ENCODE measurements at places on chromosomes 3 and 15. TPM values are rescaled to one million over a fixed set of nuclear protein-coding genes. Genes with fewer than 3 reads are reported as not detected.

Gene ZBTB47
- total RNA-seq = 1.1 TPM

Gene ANKRD63
- total RNA-seq = not detected

Gene PLSCR4
- total RNA-seq = 0.78 TPM

Gene GPD1L
- total RNA-seq = 24.1 TPM

Gene C2CD4B
- total RNA-seq = 1.6 TPM

- peaks cover 9% of the 10 kb centered on the region for H3K4me1 ChIP-seq
- H3K36me3 ChIP-seq = peaks cover 11% of the 10 kb centered on the region
- H3K27me3 ChIP-seq = peaks cover 47% of the 10 kb centered on the region
- DNase-seq = no peak
- no peak overlapping the region for H3K27ac ChIP-seq
These were observed 4.0 kb downstream of the CCDC33 start for GRCh38 chr15:74240002-74240568.

DNA sequence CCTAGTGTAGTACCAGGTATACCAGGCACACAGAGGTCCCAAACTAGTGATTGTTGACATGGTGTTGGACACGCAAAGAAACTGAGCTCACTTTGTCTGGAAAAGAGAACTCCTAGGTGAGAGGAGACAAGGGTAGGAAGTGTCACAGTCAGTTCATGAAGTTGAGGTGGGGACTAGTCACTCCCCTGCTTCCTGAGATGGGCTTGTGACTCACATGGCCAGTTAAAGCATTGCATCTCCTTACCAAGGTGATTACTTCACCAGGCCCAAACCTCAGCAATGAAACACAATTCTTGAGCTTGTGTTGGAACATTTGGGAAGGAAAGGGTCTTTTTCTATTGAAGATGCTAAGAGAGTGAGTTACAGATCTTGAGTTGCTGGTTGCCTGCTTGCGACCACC, 49.2 kb upstream of the RAD18 start:
- no peaks in the 10 kb centered on the region for H3K27me3 ChIP-seq
- no peak for DNase-seq
- peaks cover 6% of the 10 kb centered on the region for H3K4me1 ChIP-seq
- no peak overlapping the region for H3K27ac ChIP-seq
- H3K36me3 ChIP-seq = no peaks in the 10 kb centered on the region
- H3K4me3 ChIP-seq = no peak overlapping the region

- H3K27me3 ChIP-seq = no peaks in the 10 kb centered on the region
- peaks cover 4% of the 10 kb centered on the region for H3K4me1 ChIP-seq
- H3K36me3 ChIP-seq = no peaks in the 10 kb centered on the region
- no peak for DNase-seq
- H3K4me3 ChIP-seq = no peak overlapping the region
These were observed 148.7 kb downstream of the ALCAM start for GRCh38 chr3:105515372-105515771.

GRCh38 chr3:132183811-132184210, 133.4 kb upstream of the ACP3 start:
- peaks cover 7% of the 10 kb centered on the region for H3K4me1 ChIP-seq
- H3K4me3 ChIP-seq = no peak overlapping the region
- H3K36me3 ChIP-seq = no peaks in the 10 kb centered on the region
- no peak for DNase-seq
- no peak overlapping the region for H3K27ac ChIP-seq
- H3K27me3 ChIP-seq = peaks cover 53% of the 10 kb centered on the region

DNA sequence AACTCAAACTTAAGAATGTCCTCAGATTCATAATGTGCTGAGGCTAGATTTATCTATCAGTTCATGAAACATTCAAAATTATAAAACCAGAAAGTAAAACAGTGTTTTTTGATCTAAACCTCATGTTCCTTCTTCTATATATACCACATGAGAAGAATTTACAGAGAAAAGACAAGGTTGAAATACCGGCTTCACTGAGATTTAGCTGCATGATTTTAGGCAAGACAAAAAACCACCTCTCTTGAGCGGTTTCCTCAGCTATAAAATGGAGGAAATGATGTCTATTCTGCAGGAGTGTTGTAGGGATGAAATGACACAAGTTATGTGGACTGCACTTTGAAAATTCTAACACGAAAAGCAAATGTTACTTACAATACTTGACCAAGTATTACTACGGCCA, 80.6 kb upstream of the FOXB1 start:
- DNase-seq = no peak
- peaks cover 26% of the 10 kb centered on the region for H3K27me3 ChIP-seq
- H3K36me3 ChIP-seq = no peaks in the 10 kb centered on the region
- H3K27ac ChIP-seq = no peak overlapping the region

GRCh38 chr3:141796889-141797781, 33.9 kb downstream of the GRK7 start:
- H3K4me1 ChIP-seq = peaks cover 39% of the 10 kb centered on the region
- H3K27me3 ChIP-seq = no peaks in the 10 kb centered on the region
- H3K36me3 ChIP-seq = no peaks in the 10 kb centered on the region
- DNase-seq = no peak

GRCh38 chr15:63403254-63403945, 21.8 kb upstream of the CA12 start:
- no peak overlapping the region for H3K4me3 ChIP-seq
- H3K4me1 ChIP-seq = peaks cover 6% of the 10 kb centered on the region
- no peak for DNase-seq
- H3K36me3 ChIP-seq = peaks cover 2% of the 10 kb centered on the region
- peaks cover 11% of the 10 kb centered on the region for H3K27me3 ChIP-seq
- H3K27ac ChIP-seq = no peak overlapping the region

DNA sequence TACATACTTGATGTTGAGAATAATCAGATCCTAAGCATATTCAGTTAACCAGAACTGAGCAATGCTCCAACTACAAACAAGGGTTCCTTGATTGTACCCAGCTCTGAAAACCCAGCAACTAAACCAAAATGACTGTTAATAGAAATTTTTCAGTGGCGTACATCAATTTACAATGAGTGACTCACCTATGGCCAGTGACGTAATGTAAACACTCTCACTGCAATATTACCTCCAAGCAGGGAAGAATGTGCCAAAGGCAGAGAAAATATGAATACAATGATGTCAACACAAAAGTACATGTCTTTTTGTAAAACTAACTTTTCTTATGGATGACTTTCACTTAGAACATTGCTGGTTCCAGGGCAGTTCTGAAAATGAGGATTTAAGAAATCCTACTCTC, 611.3 kb downstream of the EDEM1 start:
- H3K27me3 ChIP-seq = no peaks in the 10 kb centered on the region
- H3K4me3 ChIP-seq = no peak overlapping the region
- no peak for DNase-seq
- H3K36me3 ChIP-seq = no peaks in the 10 kb centered on the region
- H3K4me1 ChIP-seq = no peaks in the 10 kb centered on the region

DNA sequence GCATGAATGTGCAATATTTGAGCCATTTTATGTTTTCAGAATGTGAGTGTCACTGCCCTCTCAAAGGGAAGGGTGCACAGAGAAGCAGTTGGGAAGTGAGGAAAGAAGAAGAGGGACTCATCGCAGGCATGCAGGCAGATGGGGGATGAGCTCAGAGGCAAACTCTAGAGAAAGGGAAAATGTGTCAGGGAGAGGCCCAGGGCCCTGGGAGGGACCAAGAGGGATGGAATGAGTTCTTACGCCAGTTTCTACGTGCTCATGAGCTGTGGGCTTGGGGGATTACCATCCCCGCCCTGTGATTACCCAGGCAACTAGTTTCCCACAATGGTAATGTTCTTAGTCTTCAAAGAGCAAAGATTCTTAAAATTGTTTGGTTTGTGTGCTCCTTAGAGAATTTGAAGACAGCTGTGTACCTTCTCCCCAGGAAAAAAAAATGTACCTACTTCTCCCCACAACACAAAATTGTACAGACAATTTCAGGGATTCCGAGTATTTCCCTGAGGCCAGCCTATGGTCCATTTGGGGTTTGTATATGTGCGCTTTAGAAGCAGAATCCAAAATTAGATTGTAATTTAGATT, 17.8 kb downstream of the GCSAM start:
- no peaks in the 10 kb centered on the region for H3K36me3 ChIP-seq
- DNase-seq = no peak
- no peak overlapping the region for H3K27ac ChIP-seq
- peaks cover 27% of the 10 kb centered on the region for H3K4me1 ChIP-seq

DNA sequence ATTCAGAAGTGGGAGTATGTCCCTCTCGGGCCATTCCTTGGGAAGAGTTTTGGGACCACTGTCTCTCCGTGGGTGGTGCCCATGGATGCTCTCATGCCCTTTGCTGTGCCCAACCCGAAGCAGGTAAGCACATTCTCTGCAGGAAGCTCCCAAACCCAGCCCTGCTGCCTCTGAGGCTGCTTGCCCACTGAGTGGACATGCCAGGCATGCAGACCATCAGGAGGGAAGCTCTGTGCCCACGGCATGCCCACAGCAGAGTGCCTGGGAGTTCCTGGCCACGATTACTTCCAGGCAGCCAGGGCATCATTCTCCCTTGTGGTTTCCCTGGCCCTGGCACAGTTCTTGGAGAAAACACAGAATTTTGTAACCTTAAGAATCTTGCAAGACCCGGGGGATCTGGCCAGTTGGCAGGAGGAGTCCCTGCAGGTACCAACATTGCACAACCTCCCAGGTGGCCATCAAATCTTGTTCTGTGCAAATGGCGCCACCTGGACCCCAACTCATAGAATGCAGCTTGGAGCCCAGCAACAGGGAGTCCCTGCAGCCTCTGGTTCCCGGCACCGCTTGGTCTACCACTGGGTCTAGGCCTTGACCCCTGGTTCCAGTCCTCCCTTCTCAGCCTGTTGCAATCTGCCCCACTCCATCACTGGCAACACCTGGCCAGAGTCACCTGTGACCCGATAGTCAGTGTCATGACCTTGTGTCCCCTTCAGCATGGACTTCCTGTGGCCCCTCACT, 20.4 kb downstream of the FAH start:
- no peak overlapping the region for H3K4me3 ChIP-seq
- H3K36me3 ChIP-seq = peaks cover 2% of the 10 kb centered on the region
- no peaks in the 10 kb centered on the region for H3K4me1 ChIP-seq
- DNase-seq = peak; percentile 59

- H3K4me3 ChIP-seq = no peak overlapping the region
- no peaks in the 10 kb centered on the region for H3K36me3 ChIP-seq
- H3K4me1 ChIP-seq = no peaks in the 10 kb centered on the region
- H3K27me3 ChIP-seq = no peaks in the 10 kb centered on the region
- no peak for DNase-seq
- no peak overlapping the region for H3K27ac ChIP-seq
These were observed 102.8 kb downstream of the ARRDC4 start for GRCh38 chr15:98063315-98063714.

DNA sequence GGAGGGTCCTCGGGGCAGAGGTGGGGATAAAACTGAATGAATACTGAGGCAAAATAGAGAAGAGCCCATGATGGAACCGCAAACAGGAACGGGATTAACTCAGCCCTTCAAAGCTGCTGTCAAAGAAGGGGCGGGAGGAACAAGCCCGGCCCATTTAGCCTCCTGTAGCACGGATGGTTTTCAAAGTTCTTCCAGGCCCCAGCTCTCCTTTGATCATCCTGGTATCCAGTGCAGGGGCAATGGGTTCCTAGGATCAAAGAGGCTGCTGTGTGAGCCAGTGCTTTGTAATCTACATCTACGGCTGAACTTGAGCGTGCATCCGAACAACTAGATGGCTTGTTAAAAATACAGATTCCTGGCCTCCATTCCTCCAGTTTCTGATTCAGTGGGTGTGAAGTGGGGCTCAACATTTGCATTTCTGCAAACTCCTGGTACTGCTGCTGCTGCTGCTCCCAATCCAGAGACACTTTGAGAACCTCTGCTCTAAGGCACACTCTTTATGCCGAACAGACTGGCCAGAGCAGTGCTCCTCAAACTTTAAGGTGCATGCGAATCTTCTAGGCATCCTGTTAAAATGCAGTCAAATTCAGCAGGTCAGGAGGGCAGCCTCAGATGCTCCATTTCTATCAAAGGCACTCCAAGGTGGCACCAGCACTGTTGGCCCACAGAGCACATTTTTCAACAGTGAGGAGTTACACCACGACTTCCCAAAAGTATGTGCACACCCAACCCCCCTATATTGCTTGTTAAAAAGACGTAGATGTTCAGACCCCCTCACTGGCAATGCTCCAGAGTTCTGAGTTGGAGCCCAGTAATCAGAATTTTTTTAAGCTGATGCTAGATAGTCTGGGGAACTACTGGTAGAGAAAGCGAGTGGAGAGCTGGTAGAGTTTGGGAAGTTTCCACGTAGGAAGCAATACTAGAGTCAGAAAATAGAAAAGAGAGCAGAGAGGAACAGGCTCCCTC, 5.6 kb downstream of the GALNT15 start:
- peaks cover 8% of the 10 kb centered on the region for H3K4me1 ChIP-seq
- no peak overlapping the region for H3K4me3 ChIP-seq
- H3K27me3 ChIP-seq = peaks cover 30% of the 10 kb centered on the region
- H3K36me3 ChIP-seq = no peaks in the 10 kb centered on the region
- no peak for DNase-seq

GRCh38 chr15:42220216-42220615, 12.1 kb upstream of the VPS39 start:
- no peak overlapping the region for H3K4me3 ChIP-seq
- DNase-seq = no peak
- no peak overlapping the region for H3K27ac ChIP-seq
- peaks cover 7% of the 10 kb centered on the region for H3K36me3 ChIP-seq

GRCh38 chr15:52485290-52485689, 43.4 kb downstream of the MYO5A start:
- no peaks in the 10 kb centered on the region for H3K27me3 ChIP-seq
- no peak overlapping the region for H3K4me3 ChIP-seq
- DNase-seq = no peak
- H3K27ac ChIP-seq = no peak overlapping the region
- no peaks in the 10 kb centered on the region for H3K36me3 ChIP-seq

DNA sequence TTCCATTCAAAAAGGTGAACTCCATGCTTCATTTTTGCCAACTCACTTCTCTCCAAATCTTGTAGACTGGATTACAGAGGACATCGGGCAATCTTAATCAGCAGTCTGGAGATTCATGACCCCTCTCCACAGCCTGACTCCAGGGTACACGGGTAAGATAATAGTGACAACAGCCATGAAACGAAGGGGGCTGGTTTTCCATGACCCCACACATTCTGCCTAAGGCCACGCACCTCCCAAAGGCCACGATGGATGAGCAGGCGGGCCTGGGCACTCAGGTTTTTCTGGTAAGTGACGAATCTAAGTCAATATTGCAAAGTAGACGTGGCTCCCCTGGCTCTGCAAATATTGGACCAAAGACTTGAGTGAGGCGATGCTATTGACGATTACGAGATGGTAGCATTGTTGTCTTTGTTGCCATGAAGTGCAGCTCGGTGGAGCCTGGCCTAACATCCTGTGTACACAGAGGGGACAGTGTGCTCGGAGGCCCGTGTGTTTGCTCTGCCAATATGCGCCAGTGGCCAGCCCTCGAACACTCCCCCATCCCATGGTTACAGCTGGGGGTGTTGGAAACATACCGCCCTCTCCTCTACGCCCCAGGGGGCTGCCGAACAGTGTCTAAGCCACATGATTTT, 119.1 kb downstream of the OPA1 start:
- H3K4me3 ChIP-seq = no peak overlapping the region
- no peaks in the 10 kb centered on the region for H3K27me3 ChIP-seq
- peaks cover 2% of the 10 kb centered on the region for H3K4me1 ChIP-seq
- no peaks in the 10 kb centered on the region for H3K36me3 ChIP-seq
